ENCODE measurements at places on chromosomes 3 and 15. TPM values are rescaled to one million over a fixed set of nuclear protein-coding genes. Genes with fewer than 3 reads are reported as not detected.
A peak's percentile ranks its signal among the peaks of the same experiment; 100 is the strongest.

DNA sequence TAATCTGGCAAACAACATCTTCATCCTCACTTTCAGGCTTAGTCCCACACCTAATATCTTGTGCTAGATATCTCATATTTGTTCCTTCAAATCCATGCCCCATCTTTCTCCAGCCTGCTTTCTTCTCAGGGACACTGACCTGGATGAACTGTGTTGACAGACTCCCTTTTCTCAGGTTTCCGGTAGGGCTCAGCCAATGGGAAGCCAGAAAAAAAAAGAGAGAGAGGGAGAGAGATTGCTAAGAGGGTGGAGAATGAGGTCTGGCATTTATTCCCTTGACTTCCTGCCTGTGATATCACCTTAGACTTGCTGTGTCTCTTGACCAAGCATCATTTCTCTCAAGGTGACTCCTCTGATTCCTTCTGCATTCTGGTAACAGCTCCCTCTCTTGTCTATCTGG is 145.6 kb upstream of the ABI3BP start:
- H3K4me3 ChIP-seq: no peak overlapping the region
- no peaks in the 10 kb centered on the region for H3K36me3 ChIP-seq
- DNase-seq: no peak

DNA sequence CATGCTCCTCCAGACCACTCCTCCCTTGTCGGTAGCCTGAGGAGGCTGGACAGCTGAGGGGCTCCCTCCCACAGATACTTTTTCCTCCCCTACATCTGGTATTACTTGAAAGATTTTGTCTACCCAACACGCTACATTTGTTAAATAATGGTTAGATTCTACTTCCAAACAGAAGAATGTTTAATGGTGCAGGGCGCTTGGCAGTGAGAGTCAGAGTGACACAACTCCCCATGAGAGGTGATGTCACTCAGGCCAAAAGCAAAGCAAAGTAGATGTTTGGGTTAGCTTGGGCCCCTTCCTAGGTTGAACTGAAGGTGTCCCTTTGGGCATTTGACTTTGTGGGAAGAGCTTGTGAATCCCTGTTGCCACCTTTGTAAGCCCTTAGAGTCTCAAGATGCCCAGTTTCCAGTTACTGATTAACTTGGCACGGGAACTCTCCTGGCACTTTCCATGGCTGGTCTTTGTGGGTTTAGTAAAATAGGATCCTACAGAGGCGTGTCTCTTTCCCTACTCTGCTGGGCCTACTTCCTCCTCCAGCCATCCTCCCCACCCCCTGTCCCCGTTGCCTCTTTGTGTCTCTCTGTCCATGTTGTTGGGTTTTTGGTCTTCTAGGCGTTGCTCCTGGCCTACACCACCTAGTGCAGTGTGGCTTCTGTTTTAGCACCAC is 5.6 kb downstream of the LIMD1 start:
- no peak overlapping the region for H3K27ac ChIP-seq
- H3K4me3 ChIP-seq: no peak overlapping the region
- H3K36me3 ChIP-seq: peaks cover 59% of the 10 kb centered on the region

Gene STT3B
- 106 TPM for total RNA-seq

- H3K4me1 ChIP-seq: no peaks in the 10 kb centered on the region
- H3K27me3 ChIP-seq: no peaks in the 10 kb centered on the region
- H3K27ac ChIP-seq: no peak overlapping the region
- H3K4me3 ChIP-seq: no peak overlapping the region
Measured at GRCh38 chr3:80771085-80771484, 990.4 kb downstream of the GBE1 start.

- no peak overlapping the region for H3K4me3 ChIP-seq
- no peaks in the 10 kb centered on the region for H3K4me1 ChIP-seq
- no peaks in the 10 kb centered on the region for H3K36me3 ChIP-seq
- DNase-seq: no peak
Measured at GRCh38 chr3:8493744-8494143, 7.9 kb upstream of the LMCD1 start.

- H3K36me3 ChIP-seq: no peaks in the 10 kb centered on the region
- peaks cover 12% of the 10 kb centered on the region for H3K27me3 ChIP-seq
- H3K4me3 ChIP-seq: peak overlapping the region; percentile 32
- no peak for DNase-seq
Measured at GRCh38 chr3:72099326-72100079, 314.6 kb upstream of the PROK2 start.

DNA sequence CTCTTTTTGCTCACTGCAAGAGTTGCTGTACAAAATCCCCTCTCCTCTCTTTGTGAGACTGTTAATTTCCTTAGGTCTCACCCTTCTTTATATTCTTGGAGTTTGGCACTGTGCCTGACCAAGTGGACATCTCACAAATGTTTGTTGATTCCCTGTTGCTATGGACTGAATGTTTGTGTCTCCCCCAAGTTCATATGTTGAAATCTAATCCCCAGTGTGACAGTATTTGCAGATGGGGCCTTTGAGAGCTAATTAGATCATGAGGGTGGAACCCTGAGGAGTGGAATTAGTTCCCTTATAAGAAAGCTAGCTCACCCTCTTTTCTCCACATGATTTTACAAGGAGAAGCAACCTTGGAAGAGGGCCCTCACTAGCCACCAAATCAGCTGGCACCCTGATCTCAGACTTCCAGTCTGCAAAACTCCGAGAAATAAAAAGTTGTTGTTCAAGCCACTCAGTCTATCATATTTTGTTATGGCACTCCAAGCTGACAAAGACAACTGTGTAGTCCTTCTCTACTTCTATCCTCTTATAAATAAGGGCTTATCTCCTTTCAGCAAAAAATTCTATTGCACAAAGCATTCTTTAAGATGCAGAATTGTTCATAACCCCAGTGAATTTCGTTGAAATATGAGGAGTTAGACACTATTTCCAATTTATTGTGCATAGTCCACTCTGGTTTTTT is 65.5 kb upstream of the NPHP3 start:
- no peak overlapping the region for H3K27ac ChIP-seq
- H3K27me3 ChIP-seq: peaks cover 7% of the 10 kb centered on the region
- no peak overlapping the region for H3K4me3 ChIP-seq
- no peak for DNase-seq

Gene MUC20
- total RNA-seq: 5.0 TPM

Gene MYO5C
- total RNA-seq: 0.64 TPM

DNA sequence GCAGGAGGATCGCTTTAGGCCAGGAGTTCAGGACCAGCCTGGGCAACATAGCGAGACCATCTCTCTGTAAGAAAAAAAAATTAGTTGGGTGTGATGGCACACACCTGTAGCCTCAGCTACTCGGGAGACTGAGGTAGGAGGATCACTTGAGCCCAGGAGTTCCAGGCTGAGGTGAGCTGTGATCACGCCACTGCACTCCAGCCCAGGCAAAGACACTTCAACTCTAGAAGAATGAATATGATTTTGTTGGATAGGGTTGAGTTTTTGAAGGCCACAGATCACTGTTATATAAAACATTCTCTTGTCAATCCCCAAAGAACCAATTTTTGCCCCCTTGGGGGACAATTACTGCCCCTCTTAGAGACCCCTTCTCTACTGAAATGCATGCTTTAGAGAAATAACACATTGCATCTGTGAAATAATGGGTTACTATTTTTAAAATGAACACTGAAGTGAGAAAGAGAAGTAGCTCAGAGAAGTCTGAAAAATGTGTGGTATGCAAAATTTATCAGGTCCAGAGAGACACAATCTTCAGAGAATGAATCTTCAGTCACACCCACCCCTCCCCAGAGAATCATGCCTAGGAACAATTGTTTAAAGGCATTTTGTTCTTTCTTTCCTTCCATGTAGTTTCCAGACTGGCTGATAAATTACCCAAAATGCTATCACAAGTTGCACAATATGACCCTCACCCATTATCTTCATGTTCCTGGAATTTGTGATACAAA is 42.7 kb downstream of the METTL6 start:
- H3K27ac ChIP-seq: no peak overlapping the region
- no peak overlapping the region for H3K4me3 ChIP-seq
- H3K36me3 ChIP-seq: no peaks in the 10 kb centered on the region
- no peak for DNase-seq
- H3K27me3 ChIP-seq: no peaks in the 10 kb centered on the region

Gene SPTBN5
- 0.90 TPM for total RNA-seq

DNA sequence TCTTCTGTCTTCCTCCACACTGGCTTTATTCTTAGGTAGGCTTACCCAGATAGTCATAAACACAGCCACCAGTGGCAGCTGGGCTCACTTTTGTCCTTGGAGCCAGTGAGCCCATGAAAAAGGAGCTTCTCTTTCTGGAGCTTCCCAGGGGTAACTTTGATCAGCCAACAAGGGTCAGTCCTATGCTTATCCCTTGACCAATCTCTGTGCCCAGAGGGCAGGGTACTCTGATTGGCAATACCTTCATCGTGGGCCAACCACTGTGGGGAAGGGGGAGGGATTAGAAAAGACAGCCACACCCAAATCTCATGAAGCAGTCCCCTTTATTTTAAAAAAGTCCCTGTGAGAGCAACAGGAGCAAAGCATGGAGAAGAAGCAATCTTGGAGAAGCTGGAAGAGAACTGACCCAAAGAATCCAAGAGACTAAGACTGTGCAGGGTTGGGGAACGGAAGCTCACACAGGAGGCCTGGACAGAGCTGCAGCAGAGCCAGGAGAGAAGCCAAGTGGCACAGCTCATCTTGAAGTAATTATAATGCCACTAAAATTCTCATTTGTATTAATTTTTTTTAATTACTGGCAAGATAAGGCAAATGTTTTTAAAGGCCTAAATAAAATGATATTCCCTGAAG is 70.4 kb downstream of the SSUH2 start:
- H3K4me1 ChIP-seq: peaks cover 12% of the 10 kb centered on the region
- H3K4me3 ChIP-seq: no peak overlapping the region
- no peaks in the 10 kb centered on the region for H3K27me3 ChIP-seq
- no peak overlapping the region for H3K27ac ChIP-seq
- no peak for DNase-seq

DNA sequence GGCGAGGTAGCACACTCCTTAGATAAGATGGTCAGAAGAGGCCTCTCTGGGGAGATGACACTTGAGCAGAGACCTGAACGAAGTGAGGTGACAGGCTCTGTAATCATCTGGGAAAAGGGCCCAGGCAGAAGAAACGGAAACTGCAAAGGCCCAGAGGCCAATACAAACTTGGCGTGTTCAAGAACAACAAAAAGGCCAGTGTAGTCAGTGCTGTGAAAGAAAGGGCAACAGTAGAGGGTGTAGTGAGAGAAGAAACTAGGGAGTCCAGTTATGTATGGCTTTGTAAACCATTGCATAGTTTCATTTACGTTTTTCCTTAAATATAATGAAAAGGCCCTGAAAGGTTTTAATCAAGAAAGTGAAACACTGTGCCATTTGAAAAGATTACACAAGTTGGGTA is 31.8 kb downstream of the PLD1 start:
- H3K4me3 ChIP-seq: no peak overlapping the region
- no peaks in the 10 kb centered on the region for H3K4me1 ChIP-seq
- no peak for DNase-seq
- H3K27me3 ChIP-seq: peaks cover 11% of the 10 kb centered on the region
- H3K27ac ChIP-seq: no peak overlapping the region

DNA sequence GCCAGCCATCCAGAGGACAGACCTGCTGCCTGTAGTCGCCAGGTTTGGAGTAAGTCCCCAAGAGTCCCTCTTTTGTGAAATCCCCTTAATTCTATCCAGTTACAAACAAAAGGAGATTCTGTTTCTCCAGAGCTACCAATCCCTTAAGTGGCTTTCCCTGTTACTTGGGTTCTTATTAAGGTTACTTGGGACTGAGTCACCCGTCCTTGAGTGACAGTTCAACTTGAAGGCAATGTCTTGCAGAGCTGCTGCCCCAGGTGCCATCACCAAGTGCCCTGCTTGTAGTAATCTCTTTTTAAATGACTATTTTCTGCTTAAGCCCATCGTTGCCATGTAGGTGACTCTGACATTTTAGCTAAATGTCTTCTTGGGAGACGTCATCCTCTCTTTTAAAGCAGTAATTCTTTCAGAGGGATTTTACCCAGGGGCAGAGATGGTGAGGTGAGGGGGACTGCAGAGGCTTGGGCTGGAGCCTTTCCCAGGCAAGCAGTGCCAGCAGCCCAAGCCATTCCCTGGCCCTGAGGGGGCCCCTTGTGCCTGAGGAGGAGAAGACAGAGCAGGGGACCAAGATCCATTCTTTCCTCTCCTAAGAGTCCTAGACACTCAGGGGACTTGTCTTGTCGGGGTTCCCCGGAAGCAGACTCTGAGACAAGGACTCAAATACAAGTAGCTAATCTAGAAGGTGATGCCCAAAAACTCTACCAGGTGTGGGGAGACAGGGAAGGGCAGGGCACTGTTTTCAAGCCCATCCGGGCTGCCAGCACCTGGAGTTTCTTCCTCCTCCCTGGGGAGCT is 253.7 kb downstream of the PLCL2 start:
- no peak for DNase-seq
- H3K4me3 ChIP-seq: no peak overlapping the region
- H3K36me3 ChIP-seq: no peaks in the 10 kb centered on the region
- no peaks in the 10 kb centered on the region for H3K4me1 ChIP-seq

DNA sequence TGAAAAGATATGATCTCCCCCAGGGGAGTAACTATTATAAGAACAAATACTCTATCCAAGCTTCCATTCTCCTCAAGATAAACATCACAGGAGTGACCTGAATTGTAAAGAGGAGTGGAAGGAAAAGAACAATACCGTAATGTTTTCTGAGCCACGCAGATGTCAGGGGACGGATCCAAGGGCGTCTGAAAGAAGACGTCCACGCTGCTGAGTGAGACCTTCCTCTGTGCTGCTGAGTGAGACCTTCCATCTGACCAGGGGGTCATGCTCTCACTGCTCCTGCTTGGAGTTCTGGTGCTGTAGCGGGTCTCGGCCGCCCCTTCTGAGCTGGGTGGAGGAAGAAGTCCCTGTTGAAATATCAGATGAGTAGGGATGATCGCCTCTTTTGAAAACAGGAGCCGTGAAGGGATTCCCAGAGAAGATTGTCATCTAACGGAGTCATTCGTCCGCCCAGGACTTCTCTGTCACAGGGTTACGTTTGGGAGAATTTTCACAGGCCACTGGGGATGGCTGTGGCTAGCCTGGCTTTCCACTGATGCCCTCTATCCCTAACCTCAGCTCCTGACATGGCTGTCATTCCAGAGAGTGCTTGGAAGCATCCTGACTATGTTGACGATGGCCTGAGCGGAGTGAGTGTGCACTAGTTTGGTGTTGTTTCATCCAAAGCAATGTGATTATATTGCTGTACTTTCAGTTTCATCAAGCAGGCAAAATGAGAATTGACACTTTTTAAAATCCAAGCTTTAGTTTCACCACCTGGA is 184.9 kb downstream of the APBA2 start:
- H3K4me1 ChIP-seq: no peaks in the 10 kb centered on the region
- H3K27ac ChIP-seq: no peak overlapping the region
- H3K27me3 ChIP-seq: no peaks in the 10 kb centered on the region
- no peak overlapping the region for H3K4me3 ChIP-seq

Gene IL16
- 42.8 TPM for total RNA-seq

DNA sequence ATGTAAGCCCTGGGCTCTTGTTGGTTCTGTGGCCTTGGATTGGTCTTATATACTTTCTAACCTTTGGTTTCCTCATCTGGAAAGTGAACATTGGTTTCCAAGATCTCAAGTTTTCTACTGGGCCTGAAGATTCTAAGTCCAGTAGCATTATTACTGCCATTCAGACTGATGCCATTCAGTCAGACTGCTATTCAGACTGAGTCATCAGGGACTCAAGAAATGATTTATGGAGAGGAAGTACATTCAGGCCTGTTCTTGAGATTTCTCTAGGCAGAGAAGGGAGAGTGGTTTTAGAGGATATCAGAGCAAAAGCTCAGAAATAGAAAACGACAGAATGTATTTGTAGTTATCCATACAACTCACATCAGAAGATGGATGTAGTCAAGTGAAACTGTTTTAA is 557.2 kb downstream of the NR2F2 start:
- no peak overlapping the region for H3K4me3 ChIP-seq
- no peak overlapping the region for H3K27ac ChIP-seq
- no peaks in the 10 kb centered on the region for H3K36me3 ChIP-seq
- DNase-seq: no peak
- no peaks in the 10 kb centered on the region for H3K27me3 ChIP-seq

Data from activated T-helper 2 cell treated with anti-CD3 and anti-CD28 coated beads, Interferon-gamma antibody, Interleukin-2, Interleukin-4, amounts not matched to agents 10 μg/mL and 5 μg/mL and 100 μg/mL, durations not matched to agents 14 hours and 24 hours and 36 hours (primary cell).